ENCODE measurements at places on chromosomes 13 and 19.
A peak's percentile ranks its signal among the peaks of the same experiment; 100 is the strongest.

DNA sequence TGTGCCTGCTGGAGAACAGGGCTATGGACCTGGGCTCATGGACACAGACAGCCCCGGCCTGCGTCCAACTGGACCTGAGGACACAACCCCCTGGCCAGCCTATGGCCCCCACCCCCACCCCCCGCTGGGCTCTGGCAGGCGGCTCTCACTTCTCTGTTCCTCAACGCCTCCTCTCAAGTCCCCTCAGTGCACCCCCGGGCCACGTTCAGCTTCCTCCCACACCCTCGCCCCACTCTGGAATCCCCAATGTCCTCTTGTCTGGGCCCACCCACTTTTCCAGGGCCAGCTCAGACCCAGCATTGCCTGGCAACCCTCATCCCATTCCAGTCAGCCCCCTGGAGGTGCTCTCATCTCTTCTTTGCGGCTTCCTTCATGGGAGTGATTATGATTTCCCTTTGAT lies 130.2 kb upstream of the SPACA7 start:
- no peak for DNase-seq

DNA sequence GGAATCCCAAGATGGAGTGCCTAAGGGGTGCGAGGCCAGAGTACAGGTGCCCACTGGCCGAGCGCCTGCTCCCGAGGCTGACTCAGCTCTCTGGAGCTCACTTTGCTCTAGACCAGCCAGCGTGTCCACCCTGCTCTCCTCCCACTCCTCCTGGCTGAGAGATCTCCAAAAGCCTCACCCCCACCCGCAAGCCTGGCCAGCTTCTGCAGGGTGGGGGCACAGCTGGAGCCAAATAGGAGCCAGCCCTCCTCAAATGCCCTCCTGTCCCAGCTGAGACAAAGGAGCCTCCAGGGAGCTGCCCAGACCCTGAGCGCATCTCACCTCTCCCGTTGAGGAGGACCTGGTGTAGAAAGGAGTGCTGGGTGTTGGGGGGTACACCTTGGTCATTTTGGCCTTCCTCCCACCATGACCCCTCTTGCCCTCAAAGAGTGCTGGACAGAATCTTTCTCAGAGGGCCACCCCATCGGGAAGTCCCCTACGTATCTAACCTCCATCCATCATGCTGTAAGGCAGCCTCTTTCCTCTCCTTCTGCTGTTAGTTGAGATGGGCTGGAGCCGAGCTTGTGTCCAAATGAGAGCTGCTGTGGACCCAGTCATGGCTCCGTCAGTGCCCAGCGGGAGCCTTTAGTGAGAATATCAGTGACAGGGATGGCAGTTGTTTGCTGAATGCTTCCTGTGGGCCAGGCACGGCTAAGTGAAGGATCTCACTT lies 123.9 kb upstream of the VSTM2B start:
- no peak for DNase-seq

DNA sequence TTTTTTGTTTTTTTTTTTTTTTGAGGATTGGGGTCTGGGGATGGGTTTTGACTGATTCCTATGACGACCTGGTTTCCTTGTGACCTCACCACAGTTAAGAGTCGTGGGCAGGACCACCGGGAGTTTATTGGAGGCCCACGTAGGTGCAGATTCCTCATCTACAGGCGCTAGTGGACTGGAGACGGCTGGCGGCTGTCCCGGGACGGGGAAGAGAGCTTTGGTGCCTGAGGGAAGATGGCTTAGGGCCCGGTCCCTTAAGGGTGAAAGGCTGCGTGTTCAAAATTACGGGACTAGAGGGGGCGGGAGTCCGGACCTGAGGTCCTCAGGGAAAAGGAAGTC lies 682 bp upstream of the TEAD2 start:
- DNase-seq, result peak; percentile 53

GRCh38 chr13:91719033-91719432 lies 320.6 kb downstream of the GPC5 start:
- DNase-seq, result no peak

GRCh38 chr19:52535771-52536447 lies 8.4 kb downstream of the ZNF808 start:
- peak; percentile 88 for DNase-seq

GRCh38 chr13:84418041-84418440 lies 535.8 kb upstream of the SLITRK1 start:
- DNase-seq, result no peak

DNA sequence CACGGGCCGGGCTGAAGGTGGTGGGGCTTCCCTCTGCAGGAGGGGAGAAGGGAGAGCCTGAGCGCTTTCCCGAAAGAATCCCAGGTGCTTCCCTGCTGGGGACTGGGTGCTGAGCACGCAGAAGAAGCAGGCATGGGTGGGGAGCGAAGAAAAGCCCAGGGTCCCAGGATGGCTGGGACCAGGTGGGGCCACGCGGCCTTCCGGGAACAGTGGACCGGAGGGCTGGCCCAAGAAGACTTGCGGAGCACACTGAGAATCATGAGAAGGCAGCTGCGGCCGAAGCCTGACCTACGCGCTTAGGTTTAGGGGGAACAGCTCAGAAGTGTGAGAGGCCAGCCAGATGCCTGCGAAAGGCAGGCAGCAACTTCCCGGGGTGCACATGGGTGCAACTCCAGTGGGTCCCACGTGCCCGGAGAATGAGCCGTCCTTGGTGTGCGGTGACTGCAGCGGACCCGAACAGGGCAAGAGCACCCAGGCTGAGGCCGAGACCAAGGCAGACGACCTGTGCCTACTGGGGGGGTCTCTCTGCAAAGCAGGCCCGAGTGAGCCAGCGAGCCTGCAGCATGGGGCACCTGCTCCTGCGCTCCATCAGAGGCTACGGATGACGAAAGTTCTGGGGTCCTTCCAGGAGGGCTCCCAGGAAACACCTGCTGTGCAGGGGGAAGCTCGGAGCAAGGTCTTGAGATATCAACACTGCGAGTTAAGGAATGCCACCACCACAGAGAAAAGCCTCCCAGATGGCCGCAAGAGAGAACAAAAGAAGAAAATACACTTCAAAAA lies 52.4 kb downstream of the MLLT1 start:
- no peak for DNase-seq

- DNase-seq, result peak; percentile 50
Observed at GRCh38 chr19:34838248-34838647, 65.2 kb upstream of the ZNF599 start.

DNA sequence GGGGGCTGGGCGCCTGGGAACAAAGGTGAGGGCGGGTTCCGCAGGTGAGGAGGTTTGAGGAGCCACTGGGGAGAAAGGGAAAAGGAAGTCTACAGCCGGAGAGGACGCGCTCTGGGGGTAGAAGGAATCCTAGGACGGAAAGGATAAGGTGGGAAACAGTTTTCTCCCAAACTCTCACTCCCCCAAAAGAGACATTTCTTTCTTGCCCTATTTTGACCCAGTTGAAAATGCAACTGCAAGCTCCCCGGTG lies 651 bp upstream of the POLR1D start:
- no peak for DNase-seq

DNA sequence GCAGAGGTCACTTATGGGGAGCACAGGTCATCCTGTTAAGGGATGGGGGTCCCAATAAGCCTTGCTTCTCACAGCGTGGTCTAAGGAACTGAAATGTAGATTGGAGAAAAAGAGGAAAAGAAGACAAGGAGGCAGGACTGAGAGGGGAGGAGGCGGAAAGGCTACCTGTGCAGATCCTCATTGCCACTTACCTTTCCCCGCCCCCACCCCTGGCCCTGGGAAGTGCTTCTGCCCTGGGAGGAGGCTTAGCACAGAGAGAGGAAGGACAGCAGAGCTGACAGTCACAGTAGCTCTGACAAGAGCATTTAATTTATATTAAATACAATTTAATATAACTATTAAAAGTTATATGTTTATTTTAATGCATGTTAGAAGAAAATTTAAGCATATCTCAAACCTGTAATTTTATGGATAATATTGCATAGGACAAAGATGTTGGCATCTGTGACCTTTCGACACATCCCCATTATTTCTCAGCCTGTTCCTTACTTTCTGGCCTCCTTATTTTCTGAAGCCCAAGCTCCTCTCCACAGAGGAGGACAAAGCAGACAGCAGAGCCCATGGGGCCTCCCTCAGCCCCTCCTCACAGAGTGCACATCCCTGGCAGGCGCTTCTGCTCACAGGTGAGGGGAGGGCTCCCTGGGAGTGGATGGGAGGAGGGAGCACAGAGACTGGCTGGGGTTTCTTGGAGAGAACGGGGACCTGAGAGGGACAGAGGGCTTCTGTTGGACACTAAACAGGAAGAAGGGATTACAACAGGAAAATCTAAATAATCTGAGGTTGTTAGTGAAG lies 23.4 kb downstream of the CEACAM21 start:
- DNase-seq, result no peak

DNA sequence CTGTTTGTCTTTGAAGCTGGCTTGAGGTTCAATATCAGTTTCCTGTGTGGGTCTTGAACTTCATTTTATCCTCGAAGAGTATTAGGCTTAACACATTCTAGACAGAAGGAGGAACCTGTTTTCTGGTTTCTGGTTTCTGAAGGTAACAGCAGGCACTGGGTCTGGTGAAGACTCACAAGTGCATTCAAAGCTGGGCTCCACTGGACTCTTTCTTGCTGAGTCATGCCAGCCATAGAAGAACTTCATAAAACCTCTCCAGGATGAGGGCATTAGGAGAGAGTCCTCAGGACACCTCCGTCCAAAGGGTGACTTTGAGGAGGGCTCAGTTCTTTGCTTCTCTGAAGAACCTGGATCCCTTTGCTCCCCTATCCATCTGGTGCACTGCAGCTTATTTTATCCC lies 668.6 kb upstream of the SLC10A2 start:
- no peak for DNase-seq

GRCh38 chr13:46587807-46588418 lies 34.9 kb downstream of the LRCH1 start:
- DNase-seq, result no peak

- DNase-seq, result no peak
Observed at GRCh38 chr13:90565985-90566713, 781.3 kb upstream of the MIR17HG start.

- DNase-seq, result no peak
Observed at GRCh38 chr13:34425327-34425949, 516.6 kb upstream of the NBEA start.

- no peak for DNase-seq
Observed at GRCh38 chr19:52140032-52140710, 433 bp upstream of the ZNF616 start.

GRCh38 chr13:42876887-42877545 lies 95.6 kb downstream of the FAM216B start:
- peak; percentile 78 for DNase-seq

GRCh38 chr13:44197791-44198770 lies 175.5 kb upstream of the SERP2 start:
- DNase-seq, result peak; percentile 38

- DNase-seq, result no peak
Observed at GRCh38 chr13:107210723-107211030, 642.7 kb upstream of the ARGLU1 start.

DNA sequence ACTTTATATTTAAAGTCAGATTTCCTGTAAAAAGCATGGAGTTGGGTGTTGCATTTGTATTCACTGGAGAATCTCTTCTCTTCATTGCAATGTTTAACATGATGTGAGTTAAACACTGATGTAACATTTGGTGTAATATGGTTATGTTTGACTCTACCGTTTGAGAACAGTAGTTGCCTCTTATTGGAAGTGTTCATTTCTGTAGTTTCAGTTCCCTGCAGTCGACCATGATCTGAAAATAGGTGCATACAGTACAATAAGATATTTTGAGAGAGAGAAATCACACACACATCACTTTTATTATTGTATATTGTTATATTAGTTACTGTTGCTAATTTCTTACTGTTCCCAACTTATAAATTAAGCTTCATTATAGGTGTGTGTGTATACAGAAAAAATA lies 105.2 kb upstream of the SPACA7 start:
- DNase-seq, result no peak

- no peak for DNase-seq
Observed at GRCh38 chr13:60933638-60934037, 482.0 kb downstream of the PCDH20 start.

GRCh38 chr13:27367570-27367969 lies 56.8 kb upstream of the GTF3A start:
- no peak for DNase-seq

- no peak for DNase-seq
Observed at GRCh38 chr19:35223084-35223790, 5.3 kb downstream of the FAM187B start.

- DNase-seq, result no peak
Observed at GRCh38 chr13:106243011-106243565, 292.4 kb downstream of the EFNB2 start.

DNA sequence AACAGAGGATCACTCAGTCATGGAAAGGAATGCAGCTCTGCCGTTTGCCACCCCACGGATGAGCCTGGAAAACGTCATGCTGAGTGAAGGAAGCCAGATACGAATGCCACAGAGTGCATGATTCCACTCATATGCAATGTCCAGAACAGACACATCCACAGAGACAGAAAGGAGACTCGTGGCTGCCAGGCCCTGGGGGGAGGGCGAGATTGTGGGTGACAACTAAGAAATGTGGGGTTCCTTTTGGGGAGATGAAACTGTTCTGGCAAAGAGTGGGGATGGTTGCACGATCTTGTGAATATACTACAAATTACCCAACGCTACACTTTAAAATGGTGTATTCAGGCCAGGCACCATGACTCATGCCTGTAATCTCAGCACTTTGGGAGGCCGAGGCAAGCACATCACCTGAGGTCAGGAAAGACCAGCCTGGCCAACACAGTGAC lies 27.2 kb upstream of the NAPA start:
- DNase-seq, result peak; percentile 8

- DNase-seq, result no peak
Observed at GRCh38 chr19:17127671-17128070, 52.1 kb downstream of the MYO9B start.

DNA sequence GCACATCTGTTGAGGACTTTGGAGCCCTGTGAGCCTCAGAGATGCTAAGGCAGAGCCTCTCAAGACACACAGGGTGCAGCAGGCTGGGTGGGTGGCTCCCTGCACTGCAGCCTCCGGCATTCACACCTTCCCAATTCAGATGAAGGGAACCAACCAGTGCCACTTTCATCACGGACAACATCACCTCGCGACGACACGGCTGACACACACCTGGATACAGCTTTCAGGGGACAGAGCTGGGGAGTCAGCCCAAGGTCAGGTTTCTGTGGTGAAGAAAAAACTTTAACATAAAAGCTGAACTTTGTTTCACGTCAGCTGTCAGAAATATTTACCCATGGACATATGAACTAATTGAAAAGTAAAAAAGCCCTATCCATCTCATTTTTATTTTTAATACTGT lies 24.9 kb upstream of the ARHGEF7 start:
- no peak for DNase-seq

DNA sequence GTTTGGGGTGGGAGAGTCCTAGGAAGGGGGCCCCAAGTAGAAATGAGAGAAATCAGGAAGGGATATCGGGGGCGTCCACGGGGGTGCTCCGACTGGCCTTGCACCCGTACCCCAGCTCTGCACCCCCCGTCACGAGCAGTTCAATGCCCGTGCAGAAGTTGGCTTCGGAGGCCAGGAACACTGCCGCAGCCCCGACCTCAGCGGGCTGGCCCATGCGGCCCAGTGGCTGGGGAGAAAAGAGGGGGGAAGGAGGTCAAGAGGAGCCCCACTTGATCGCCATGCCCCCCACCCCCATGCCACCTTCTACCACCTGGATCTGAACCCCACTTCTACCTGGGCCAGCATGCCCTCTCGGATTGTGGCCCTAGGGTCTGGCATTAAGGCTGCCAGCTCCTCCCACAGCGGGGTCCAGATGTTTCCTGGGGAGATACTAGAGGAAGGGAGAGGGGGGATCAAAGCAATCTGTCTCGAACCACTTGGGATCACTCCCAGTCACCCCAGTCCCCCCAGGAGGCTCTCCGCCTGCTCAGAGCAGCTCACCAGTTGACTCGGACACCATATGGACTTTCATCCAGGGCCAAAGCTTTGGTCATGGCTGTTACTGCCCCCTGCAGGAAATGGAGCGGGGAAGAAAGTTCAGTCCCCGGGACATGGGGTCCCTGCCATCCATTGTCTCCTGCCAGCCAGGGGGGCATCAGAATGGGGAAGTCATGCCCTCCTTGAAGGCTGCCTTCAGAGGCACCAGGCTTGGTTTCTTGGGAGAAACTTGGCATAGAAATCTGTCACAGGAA lies 2.5 kb upstream of the BCAT2 start:
- no peak for DNase-seq

Data from ELR (cell line).